Lung microvascular endothelial cell (primary cell): ENCODE measurements at places on chromosomes 6 and 20.

DNA sequence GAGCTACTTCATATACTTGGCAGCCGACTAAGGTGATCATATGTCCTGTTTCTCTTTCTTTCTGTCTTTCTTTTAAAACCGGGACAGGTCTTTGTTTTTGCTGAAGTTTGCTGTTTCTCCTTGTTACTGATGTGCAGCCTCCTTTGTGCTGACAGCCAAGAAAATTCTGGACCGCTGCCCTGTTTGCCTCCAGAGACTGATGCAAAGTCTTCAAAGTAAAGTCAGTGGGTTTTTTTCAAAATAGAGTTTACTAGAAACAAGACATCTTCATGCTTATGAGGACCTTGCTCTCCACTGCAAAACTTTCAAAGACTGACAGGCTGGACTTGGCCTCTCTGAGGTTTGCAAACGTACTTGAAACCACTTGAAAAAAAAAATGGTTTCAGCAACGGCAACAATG lies 510.5 kb upstream of the MAP3K7 start:
- no peak for DNase-seq

GRCh38 chr6:72855471-72855870 lies 233.6 kb downstream of the KCNQ5 start:
- no peak for DNase-seq

DNA sequence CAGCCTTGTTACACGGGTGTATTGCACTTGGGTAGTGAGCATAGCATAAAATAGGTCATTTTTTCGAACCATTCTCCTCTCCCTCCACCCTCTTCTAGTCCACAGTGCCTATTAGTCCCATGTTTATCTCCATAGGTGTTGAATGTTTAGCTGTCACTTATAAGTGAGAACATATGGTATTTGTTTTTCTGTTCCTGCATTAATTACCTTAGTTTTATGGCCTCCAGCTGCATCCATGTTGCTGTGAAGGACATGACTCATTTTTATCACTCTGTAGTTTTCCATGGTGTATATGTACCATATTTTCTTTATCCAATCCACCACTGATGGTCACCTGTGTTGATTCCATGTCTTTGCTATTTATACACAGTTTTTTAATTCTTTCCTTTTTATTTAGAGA lies 889.5 kb downstream of the EYS start:
- no peak for DNase-seq

GRCh38 chr20:47775039-47775438 lies 10.2 kb downstream of the SULF2 start:
- no peak for DNase-seq

DNA sequence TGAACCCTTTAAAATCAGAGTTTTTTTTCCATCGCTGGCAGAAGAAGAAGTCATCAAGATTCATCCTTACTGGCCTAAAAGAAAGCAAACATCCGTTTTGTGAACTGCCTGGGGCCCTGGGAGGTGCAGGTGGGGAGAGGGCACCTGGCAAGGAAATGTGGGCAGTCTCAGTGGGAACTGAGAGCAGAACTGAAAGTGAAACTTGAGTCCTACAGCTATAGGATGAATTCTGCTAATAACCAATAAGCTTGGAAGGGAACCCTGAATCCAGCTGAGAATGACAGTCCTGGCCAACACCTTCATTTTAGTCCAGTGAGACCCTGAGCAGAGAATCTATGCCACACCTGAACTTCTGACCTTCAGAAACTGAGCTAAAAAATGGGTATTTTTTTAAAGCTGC lies 130.1 kb upstream of the ASCC3 start:
- DNase-seq = no peak

DNA sequence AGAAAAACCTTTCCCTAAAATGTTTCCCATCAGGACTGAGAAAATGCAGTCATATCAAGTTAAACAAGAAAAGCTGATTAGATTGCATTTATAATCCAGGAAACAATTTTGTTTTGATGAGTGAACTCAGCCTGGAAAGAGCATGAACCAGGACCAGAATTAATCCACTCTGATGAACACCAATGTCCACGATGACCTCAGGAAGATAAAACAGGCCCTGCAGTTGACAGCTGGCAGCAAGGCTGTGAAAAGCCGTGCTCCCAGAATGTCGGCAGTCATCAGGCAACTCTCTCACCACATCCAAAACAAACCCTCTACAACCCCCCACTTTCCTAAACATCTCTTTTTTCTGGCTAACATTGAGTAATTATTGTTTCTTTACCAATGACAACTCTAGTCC lies 74.0 kb upstream of the PROKR2 start:
- DNase-seq = no peak

GRCh38 chr20:18908109-18908508 lies 94.5 kb downstream of the SCP2D1 start:
- no peak for DNase-seq

DNA sequence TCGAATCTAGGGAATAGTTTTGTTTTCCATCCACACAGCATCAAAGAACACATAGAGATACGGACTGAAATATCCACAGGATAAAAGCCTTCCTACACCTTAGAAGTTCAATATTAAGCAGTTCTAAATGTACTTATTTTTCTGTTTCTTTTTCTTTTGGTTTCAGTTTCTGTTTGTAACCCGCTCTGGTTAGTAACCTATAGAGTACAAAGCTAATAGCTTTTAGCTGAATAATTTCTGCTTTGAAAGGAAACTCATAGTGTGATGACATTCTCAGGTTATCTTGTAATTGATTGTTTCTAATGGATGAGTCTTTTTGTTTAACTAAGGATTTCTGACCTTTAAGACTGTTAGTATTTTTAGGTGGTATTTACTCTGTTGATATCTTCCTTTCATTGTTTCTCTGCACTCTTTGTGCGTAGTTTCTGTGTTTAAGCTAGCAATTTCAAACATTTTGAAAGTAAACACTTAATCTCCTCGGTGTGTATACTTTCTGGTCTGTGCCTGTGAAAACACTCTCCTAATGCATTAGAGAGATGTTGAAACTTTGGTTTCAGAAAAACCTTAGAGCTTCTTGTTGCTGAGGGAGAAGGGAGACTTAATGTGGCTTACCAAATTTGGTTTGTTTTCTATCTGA lies 385.5 kb downstream of the HDGFL1 start:
- DNase-seq = peak; percentile 47

- peak; percentile 23 for DNase-seq
Measured at GRCh38 chr6:33073431-33073871, at the start of gene HLA-DPA1. Gene HLA-DPA1, minus strand, starts transcription at chr6:33073649.

DNA sequence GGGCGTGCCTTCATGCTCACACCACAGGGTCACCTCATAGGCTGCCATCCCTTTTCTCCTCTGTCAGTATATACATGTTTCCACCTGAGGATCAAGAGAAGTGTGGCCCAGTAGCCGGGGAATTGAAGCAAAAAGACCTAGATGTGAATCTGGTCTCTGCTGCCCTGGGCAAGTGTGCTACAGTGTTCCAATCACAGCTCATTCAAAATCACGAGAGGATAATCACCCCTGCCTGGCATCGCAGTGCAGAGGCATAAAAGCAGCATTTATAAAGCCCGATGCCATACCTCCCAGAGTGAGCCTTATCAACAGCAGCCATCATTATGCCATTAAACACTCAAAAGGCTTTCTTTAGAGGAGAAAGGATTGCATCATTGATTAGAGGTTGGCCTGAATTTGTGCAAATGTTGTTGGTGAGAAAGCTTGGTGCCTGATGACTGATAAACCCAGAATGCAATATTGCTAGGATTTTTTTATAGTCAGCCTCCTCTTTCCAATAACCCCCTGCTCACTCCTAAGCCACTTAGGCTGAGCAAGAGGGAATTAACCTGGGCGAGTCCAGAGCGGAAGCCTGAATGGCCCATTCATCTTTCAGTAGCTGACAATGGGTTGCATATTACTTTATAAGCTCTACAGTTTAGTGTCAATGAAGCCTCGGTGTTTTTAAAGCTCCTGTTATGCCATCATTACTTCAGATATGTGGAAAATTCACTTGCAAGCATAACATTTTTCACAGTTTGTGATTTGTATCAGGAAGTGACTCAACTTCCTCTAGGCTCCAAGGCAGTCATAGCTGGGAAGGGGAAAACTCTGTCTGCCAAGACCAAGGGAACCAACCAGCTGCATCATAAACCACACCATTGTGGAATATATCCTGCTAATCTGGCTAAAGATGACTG lies 92.5 kb upstream of the NXT1 start:
- DNase-seq = peak; percentile 98

DNA sequence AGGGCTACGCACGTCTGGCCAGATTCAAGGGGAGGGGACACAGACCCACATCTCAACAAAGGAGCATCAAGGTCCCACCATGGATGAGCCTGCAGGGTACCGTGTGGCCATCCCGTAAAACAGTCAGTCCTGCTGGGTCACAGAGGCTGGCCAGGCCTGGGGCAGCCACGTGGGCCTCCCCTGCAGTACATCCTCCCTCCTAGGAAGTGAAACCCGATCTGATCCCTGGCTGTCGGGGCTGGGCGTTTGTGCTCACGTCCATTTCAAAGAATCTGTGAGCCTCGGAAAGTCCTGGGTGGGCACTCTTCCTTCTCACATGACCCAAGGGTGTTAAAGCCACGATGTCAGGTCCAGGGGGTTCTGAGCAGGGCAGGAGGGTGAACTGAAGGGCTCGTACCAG lies 14.3 kb downstream of the SULF2 start:
- no peak for DNase-seq

DNA sequence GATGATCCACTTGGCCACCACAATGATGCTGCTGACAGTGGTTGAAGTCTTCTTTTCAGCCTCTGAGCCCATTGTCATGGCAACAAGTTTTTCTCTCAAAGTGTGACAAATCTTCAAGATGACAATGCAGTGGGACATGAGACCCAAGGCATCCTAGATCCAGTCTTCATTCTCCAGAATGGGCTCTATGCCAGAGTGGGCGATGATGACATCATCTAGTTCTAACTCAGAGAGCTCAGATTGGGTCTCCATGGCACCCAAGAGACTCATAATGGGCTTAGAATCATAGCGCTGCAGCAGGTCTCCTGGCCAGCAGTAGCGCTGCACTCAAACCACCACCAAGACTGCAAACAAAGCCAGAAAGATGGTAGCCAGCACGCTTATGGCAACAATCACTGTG lies 973.6 kb downstream of the EYS start:
- no peak for DNase-seq

DNA sequence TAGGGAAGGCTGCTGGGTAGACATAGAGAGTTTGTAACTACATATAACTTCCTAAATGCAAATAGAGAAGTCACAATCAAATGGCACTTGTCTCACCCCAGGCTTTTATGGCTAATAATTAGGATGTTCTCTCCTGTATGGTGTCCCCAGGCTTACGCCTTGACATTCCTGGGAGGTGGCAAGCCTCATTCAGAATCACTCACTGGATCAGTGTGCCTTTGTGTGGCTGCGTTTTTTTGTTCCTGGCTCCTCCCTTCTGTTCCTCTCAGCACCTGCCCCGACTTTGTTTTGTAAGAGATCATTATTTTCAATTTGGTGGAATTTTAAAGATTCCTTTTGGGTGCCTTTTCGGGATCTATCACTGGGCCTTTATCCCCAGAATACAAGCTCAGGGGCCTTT lies 5.7 kb downstream of the LAMP5 start:
- no peak for DNase-seq

DNA sequence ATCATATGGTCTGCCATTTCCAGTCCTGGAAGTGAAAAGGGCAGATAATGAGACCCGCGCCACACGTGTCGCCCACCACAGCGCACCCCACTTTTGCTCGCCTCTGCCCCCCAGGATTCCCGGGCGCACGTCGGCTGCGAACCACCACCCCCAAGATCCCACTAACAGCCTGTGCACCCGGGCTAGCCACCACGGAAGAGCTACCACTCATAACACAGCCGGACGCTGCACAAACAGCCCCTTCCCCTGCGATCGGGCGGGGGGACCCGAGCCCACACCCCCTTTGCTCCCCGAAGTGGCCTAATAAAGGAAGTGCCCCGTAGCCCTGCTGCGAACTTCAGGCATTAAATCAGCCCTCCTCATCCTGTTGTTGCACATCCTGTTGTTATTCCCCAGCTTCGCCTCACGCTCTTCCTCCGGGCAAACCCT lies 506 bp downstream of the CITED2 start:
- no peak for DNase-seq

- DNase-seq = no peak
Measured at GRCh38 chr6:165835410-165835851, 172.4 kb upstream of the PDE10A start.

DNA sequence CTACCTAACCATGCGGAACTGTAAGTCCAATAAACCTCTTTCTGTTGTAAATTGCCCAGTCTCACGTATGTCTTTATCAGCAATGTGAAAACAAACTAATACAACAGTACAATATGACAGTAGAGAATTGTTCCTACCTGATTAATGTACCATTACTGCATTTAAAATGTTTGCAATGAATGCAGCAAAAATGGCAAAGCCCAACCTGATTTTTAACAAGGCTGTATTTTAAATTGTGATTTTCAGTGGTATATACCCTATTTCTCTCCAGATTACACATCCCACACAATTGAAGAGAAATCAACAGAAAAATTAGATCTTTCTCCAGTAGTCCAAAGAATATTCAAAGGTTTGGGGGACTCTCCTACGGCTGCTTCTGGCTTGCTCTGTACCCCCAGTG lies 3.3 kb upstream of the PCSK2 start:
- DNase-seq = no peak

GRCh38 chr20:33250666-33251065 lies 14.9 kb downstream of the BPIFA1 start:
- no peak for DNase-seq

DNA sequence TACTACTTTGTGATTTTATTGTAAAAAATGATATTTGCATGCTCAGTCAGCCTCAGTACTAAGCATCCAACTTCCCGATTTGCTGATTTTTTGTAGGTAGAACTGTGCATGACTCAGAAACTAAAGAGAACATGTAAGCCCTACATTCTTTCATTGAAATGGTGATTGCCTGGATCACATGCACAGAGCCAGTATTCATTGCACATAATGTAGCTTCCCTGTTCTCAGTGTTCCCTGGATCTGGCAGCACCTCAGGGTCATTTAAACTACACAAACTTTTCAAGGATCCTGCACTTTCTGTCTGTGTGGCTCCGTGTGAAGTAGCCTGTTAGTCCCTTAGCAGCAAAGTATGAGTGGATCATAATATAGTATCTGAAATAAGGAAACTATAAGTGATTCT lies 422.9 kb upstream of the AGPAT4 start:
- DNase-seq = no peak

DNA sequence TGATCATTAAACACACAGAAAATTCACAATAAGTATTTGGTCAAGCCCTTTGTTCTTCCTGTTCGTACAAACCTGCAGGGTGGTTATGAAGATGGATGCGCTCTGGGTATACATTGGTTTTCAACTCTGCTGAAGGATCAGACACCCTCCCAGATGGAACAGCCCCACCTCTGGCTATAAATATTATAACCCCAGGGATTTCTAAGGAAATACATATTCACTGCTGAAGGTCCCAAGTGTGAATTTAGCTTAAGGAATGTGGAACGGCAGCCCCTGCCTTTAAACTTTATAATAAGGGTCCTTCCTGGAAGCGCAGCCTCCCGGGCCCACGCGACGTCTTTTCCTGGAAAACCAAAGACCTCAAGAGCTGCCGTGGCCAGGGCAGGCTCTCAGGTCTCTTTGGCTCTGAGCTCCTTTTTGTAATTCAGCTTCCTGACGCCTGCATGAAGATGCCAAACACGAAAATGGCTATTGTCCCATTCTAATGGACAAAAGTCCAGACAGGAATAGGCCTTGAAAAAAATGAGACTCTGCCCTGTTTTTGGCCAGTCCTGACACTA lies 172.4 kb upstream of the SSTR4 start:
- peak; percentile 14 for DNase-seq
